GM23248 (cell line): ENCODE measurements at places on chromosomes 11 and 22. TPM values are rescaled to one million over a fixed set of nuclear protein-coding genes. Genes with fewer than 3 reads are reported as not detected.
A peak's percentile ranks its signal among the peaks of the same experiment; 100 is the strongest.

Gene FREY1
- not detected in 2 replicates for total RNA-seq

Gene KRTAP5-11
- total RNA-seq: not detected in 2 replicates

Gene VPREB1
- total RNA-seq: not detected in 2 replicates

Gene TMA7B
- not detected in 2 replicates for total RNA-seq

- H3K4me1 ChIP-seq: no peaks in the 10 kb centered on the region
- H3K4me3 ChIP-seq: no peak overlapping the region
- H3K27ac ChIP-seq: no peak overlapping the region
- H3K36me3 ChIP-seq: no peaks in the 10 kb centered on the region
These were observed 20.8 kb upstream of the CHKA start for GRCh38 chr11:68142028-68142412.

DNA sequence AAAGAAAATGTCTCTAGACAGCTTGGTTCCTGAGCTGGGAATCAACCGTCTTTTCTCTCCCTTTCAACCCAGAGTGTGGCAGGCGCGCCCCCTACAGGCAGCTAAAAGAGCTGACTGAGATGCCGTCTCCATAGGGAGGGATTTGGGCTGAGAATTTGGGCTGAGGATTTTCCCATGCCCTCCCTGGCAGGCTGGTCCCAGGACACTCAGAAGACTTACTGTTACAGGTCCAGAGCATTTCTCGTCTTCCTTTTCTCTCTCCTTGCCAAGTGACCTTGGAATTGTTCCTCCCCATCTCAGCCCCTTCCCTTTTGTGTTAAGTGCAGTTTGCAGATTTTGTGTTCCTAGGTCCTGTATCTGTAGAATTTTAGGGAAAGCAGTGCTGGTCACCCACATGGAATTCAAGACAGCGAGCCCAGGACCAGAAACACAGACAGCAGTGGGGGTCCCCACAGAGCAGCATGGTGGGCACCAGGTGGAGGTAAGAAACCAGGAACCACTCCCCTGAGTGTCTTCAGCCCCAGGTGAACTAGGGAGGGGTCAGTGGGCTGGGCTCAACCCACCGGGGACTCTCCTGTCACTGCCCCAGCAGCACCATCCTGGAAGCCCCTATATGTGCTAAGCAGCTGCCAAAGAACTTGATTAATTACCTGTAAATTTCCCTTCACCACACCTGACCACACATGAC lies 9.9 kb upstream of the IGLL5 start:
- H3K36me3 ChIP-seq: no peaks in the 10 kb centered on the region
- no peaks in the 10 kb centered on the region for H3K4me1 ChIP-seq
- no peak overlapping the region for H3K4me3 ChIP-seq
- H3K27ac ChIP-seq: no peak overlapping the region
- H3K27me3 ChIP-seq: peaks cover 4% of the 10 kb centered on the region
- peak; percentile 74 for DNase-seq

- no peaks in the 10 kb centered on the region for H3K27me3 ChIP-seq
- DNase-seq: no peak
- no peaks in the 10 kb centered on the region for H3K36me3 ChIP-seq
- no peak overlapping the region for H3K27ac ChIP-seq
- no peak overlapping the region for H3K4me3 ChIP-seq
These were observed 45.4 kb upstream of the CARS1 start for GRCh38 chr11:3102641-3102921.

DNA sequence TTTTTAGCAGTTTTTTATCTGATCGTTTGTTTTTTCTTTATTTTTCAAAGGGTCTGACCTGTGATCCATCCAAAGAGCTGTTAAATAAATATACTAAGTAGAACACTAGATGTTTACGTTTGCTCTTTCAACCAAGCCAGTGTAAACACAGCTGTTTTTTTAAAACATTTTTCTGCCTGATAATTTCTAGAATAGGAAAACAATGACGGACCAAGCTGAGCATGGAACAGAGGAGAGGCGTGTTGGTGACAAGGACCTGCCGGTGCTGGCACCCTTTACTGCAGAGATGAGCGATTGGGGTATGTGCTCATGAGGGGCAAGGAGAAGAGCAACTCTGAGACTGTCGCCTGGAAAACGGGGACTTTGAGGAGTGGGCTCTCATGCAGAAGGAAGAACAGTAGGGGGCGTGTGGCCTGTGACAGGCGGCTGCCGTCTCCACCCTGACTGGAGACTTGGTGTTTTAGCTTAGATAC lies 28.6 kb upstream of the PANX2 start:
- H3K4me1 ChIP-seq: no peaks in the 10 kb centered on the region
- no peaks in the 10 kb centered on the region for H3K27me3 ChIP-seq
- H3K4me3 ChIP-seq: no peak overlapping the region
- no peak for DNase-seq
- H3K27ac ChIP-seq: no peak overlapping the region
- no peaks in the 10 kb centered on the region for H3K36me3 ChIP-seq
